Sigmoid colon (tissue), 7 donors: ENCODE measurements at places on chromosomes 1 and 21. TPM values are rescaled to one million over a fixed set of nuclear protein-coding genes. Genes with fewer than 3 reads are reported as not detected.

RGS8 gene
- total RNA-seq = not detected

TTC22 gene
- total RNA-seq = 1.1 TPM

COL6A2 gene
- total RNA-seq = 570 TPM

DNA sequence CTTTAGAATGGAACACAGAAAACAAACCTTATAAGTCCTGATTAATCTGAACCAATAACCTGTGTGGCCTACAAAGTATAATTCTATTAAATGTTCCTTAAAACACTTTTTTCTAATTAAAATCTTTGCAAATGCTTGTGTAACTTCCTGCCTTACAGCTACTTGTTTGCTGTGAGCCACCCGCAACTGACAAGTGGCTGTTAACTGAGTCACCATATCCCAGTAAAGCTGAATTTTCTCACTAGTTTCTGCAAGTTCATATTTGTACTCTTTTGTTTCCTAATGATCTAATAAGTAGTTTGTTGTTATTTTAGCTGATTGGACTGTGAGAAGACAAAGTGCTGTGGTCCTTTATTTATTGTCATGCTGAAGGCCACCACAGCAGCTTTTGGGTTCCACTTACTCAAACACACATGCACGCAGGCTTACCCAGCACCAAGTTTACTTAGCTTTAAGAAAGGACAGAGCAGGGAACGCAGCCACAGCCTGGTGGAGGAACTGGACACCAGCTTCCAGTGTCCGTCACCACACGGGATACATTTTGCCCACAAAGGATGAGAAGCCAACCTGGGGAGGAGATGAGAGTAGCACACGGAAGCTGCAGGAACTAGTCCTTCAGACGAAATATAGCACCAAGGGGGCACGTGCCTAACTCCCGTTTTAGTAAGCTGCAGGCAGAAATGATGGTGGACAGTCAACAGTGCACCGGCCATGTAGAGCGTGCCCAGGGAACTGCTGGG lies 47.8 kb downstream of the LCA5L start:
- DNase-seq = no peak
- H3K27ac ChIP-seq = no peak overlapping the region
- H3K4me3 ChIP-seq = no peak overlapping the region
- no peaks in the 10 kb centered on the region for H3K27me3 ChIP-seq
- H3K36me3 ChIP-seq = peaks cover 59% of the 10 kb centered on the region

CNIH3 gene
- total RNA-seq = 2.2 TPM

DNA sequence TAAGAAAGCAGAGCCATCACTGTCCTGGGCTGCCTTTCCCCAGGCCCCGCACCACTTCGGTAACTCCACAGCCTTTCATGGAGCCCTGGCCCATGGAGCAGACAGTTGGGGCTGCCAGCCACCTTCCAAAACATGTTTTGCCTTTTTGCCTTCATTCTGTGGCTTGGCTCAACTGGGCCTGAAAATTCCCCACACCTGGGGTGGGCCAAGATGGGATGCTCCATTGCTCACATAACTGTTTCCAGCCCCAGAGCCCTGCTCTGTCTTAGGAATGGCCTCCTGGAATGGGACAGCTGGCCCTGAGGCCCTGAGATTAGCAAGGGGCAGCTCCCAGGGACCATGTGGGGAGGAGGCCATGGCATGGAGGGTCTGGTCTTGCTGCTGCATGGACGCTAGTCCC lies 10.9 kb upstream of the PRELP start:
- peak; percentile 59 for DNase-seq
- no peak overlapping the region for H3K4me3 ChIP-seq
- peak overlapping the region; percentile 94 for H3K27ac ChIP-seq
- peaks cover 68% of the 10 kb centered on the region for H3K4me1 ChIP-seq
- H3K27me3 ChIP-seq = no peaks in the 10 kb centered on the region

DNA sequence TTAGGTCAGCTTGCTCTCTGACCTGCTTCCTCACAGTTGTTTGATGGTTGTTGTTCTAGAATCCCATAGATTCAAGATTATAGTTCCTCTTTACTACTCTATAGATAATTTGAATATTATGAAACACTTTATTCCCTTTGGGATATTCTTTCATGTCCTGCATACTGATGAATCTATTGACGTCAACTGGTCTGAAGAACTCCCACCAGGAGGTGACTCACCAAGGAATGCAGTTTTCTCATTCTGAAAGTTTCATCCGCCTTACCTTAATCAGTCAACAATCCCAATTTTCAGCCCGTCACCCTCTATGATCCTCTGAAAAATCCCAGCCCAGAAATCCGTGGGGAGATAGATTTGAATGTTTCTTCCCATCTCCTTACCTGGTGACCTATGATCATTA lies 834.1 kb upstream of the PRMT6 start:
- H3K4me1 ChIP-seq = no peaks in the 10 kb centered on the region
- H3K36me3 ChIP-seq = no peaks in the 10 kb centered on the region
- H3K27me3 ChIP-seq = no peaks in the 10 kb centered on the region
- DNase-seq = no peak
- no peak overlapping the region for H3K27ac ChIP-seq
- no peak overlapping the region for H3K4me3 ChIP-seq

LCE2B gene
- not detected for total RNA-seq

NUP210L gene
- not detected for total RNA-seq

GRCh38 chr1:21269461-21270085 lies 20.7 kb downstream of the ECE1 start:
- H3K27me3 ChIP-seq = no peaks in the 10 kb centered on the region
- peaks cover 24% of the 10 kb centered on the region for H3K36me3 ChIP-seq
- no peak for DNase-seq
- H3K27ac ChIP-seq = no peak overlapping the region
- no peak overlapping the region for H3K4me3 ChIP-seq
- peaks cover 20% of the 10 kb centered on the region for H3K4me1 ChIP-seq

DNA sequence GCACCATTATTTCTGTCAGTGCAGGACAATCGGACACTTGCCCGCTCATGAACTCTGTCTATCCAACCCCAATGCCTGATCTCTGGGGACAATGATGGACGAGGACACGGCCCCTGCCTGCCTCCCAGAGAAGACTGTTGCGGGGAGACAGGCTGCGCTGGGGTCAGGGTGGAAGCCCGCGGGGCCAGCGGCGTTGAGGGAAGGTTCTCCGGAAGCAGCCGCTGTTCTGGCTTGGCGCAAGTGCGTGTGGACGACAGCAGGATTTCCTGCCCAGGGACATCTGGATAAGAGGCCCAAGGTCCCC lies 18.8 kb downstream of the RHBG start:
- H3K27ac ChIP-seq = no peak overlapping the region
- H3K36me3 ChIP-seq = no peaks in the 10 kb centered on the region

- H3K4me3 ChIP-seq = no peak overlapping the region
- H3K27ac ChIP-seq = peak overlapping the region; percentile 4
- no peaks in the 10 kb centered on the region for H3K27me3 ChIP-seq
- peak; percentile 81 for DNase-seq
- H3K4me1 ChIP-seq = peaks cover 33% of the 10 kb centered on the region
- no peaks in the 10 kb centered on the region for H3K36me3 ChIP-seq
Observed at GRCh38 chr1:9399510-9400424, 107.1 kb downstream of the SPSB1 start.

DNA sequence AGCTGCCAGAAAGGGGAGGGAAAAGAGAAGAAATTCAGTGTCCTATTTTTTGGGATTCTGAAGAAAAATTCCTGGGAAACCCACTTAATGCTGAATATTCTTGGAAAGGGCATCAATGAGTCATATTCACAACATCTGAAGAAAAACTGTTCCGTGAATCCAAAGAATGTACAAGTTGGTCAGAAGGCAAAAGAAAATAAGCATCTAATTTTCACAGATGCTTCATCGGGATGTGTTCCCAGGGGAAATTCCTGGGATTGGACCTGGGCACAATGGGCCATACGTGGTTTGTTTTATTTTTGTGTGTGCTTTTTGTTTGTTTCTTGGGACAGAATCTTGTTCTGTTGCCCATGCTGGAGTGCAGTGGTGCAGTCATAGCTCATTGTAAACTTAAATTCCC lies 112.2 kb downstream of the MAP3K21 start:
- H3K27me3 ChIP-seq = no peaks in the 10 kb centered on the region
- no peak overlapping the region for H3K4me3 ChIP-seq
- no peaks in the 10 kb centered on the region for H3K4me1 ChIP-seq

KPRP gene
- total RNA-seq = not detected

- H3K27ac ChIP-seq = no peak overlapping the region
- no peak overlapping the region for H3K4me3 ChIP-seq
- peaks cover 20% of the 10 kb centered on the region for H3K4me1 ChIP-seq
- H3K36me3 ChIP-seq = no peaks in the 10 kb centered on the region
- H3K27me3 ChIP-seq = no peaks in the 10 kb centered on the region
- DNase-seq = no peak
Observed at GRCh38 chr1:61285371-61285885, 203.1 kb downstream of the NFIA start.

GRCh38 chr21:17472592-17473271 lies 40.1 kb upstream of the CXADR start:
- H3K4me3 ChIP-seq = no peak overlapping the region
- no peak for DNase-seq
- no peaks in the 10 kb centered on the region for H3K27me3 ChIP-seq
- no peaks in the 10 kb centered on the region for H3K4me1 ChIP-seq
- no peak overlapping the region for H3K27ac ChIP-seq

- H3K4me3 ChIP-seq = no peak overlapping the region
- H3K27me3 ChIP-seq = no peaks in the 10 kb centered on the region
- no peaks in the 10 kb centered on the region for H3K4me1 ChIP-seq
- no peak overlapping the region for H3K27ac ChIP-seq
Observed at GRCh38 chr1:97837161-97837560, 83.7 kb downstream of the DPYD start.

SYT2 gene
- not detected for total RNA-seq

DNA sequence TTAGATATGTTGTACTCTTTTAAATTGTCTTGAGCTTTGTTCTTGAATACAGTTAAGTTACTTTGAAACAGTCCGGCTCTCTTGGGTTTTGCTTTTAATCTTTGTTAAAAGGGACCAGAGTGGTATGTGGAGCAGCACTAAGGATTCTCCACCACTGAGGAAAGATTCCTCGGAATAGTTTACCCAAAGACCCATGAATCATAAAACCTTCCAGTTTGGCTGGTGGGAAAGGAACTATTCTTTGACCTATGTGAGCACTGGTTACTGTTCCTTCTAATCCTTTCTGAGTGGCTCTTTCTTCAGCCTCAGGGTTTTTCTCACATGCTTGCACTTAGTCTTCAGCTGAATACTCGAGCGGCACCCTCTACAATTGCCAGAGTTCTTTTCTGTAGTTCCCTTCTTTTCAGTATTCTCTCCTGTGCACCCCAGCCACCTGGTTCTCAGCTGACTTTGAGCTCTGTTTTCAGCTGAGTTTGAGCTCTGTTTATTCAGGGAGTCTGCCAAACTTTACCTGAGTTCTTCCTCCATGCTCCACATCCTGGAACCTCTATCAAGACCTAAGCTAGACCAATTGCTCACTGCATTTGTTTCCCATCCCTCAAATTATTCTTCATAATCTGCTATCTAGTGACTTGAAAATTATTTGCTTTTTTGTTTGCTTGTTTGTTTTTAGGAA lies 253.8 kb upstream of the PLXNA2 start:
- H3K4me3 ChIP-seq = no peak overlapping the region
- H3K27me3 ChIP-seq = no peaks in the 10 kb centered on the region
- H3K36me3 ChIP-seq = no peaks in the 10 kb centered on the region
- DNase-seq = no peak

GRCh38 chr1:58441699-58442098 lies 104.8 kb downstream of the OMA1 start:
- H3K4me3 ChIP-seq = no peak overlapping the region
- H3K27me3 ChIP-seq = no peaks in the 10 kb centered on the region
- no peak for DNase-seq
- H3K4me1 ChIP-seq = peaks cover 18% of the 10 kb centered on the region
- H3K27ac ChIP-seq = no peak overlapping the region

- H3K4me3 ChIP-seq = no peak overlapping the region
- no peak overlapping the region for H3K27ac ChIP-seq
- no peaks in the 10 kb centered on the region for H3K36me3 ChIP-seq
Observed at GRCh38 chr21:15480160-15480559, 249.6 kb upstream of the USP25 start.

GRCh38 chr21:42406866-42407265 lies 3.2 kb downstream of the UBASH3A start:
- DNase-seq = peak; percentile 45
- no peak overlapping the region for H3K4me3 ChIP-seq
- H3K4me1 ChIP-seq = no peaks in the 10 kb centered on the region
- H3K27ac ChIP-seq = no peak overlapping the region
- peaks cover 13% of the 10 kb centered on the region for H3K27me3 ChIP-seq

DNA sequence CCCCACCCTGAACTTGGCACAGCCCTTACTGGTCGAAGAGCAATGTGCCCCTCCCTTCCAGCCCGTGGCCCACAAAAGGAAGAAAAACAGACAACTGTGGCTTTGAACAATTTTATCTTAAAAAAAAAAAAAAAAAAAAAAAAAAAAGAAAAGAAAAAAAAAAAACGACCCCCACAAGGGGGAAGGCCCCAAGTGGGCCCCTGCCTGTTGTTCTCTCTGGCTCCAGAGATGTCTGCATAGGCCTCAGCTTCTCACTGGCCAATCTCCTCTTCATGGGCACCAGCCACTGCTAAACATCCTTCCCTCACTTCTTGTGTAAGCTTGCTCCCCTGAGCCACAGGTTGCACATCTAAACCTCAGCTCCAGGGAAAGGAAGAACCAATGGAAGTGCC lies 386 bp upstream of the TSTD1 start:
- peaks cover 38% of the 10 kb centered on the region for H3K36me3 ChIP-seq
- H3K4me1 ChIP-seq = peaks cover 18% of the 10 kb centered on the region
- H3K27ac ChIP-seq = no peak overlapping the region
- no peaks in the 10 kb centered on the region for H3K27me3 ChIP-seq
- DNase-seq = no peak
- H3K4me3 ChIP-seq = peak overlapping the region; percentile 47

TMEM240 gene
- 15.3 TPM for total RNA-seq

DNA sequence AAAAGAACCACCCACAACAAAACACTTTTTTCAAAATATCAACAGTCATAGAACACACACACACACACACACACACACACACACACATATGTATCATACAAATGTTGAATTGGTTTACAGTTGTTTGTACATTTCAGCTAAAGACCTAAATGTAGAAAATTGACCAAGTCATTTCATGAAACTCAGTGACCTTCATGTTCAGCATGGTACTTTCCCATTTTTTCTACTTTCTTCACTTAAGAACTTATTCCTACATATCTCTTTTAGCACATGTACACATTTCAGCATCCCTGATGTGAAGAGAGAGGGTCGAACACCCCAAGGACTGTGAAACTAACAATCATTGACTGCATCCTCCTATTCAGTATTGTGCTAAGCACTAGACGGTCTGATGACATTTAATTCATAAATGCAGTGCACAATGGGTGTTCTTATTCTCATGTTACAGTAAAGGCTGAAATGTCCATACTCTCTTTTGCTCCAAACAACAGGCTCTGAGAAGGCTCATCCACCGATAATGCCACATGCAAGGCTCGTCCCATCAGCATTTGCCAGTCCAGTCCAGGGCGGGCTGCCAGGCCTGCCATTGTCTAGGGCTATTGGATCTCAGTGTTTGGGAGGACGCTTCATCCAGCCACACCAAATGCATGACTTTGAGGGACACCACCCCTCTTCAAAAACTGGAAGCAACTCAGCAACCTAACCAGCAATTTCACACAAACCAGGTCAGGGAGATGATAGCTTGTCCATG lies 150.1 kb upstream of the RUNX1 start:
- no peaks in the 10 kb centered on the region for H3K4me1 ChIP-seq
- no peak overlapping the region for H3K27ac ChIP-seq
- no peaks in the 10 kb centered on the region for H3K27me3 ChIP-seq
- no peaks in the 10 kb centered on the region for H3K36me3 ChIP-seq
- no peak for DNase-seq
- H3K4me3 ChIP-seq = no peak overlapping the region

GRCh38 chr1:30761381-30762151 lies 4.0 kb upstream of the LAPTM5 start:
- peaks cover 27% of the 10 kb centered on the region for H3K4me1 ChIP-seq
- DNase-seq = no peak
- no peaks in the 10 kb centered on the region for H3K36me3 ChIP-seq
- H3K4me3 ChIP-seq = no peak overlapping the region
